ENCODE measurements at places on chromosomes 16 and 17.

- peak; percentile 6 for DNase-seq
Measured at GRCh38 chr17:32813021-32813420, 63.9 kb downstream of the MYO1D start.

GRCh38 chr17:74442670-74443515 lies 11.0 kb downstream of the GPRC5C start:
- DNase-seq = no peak

DNA sequence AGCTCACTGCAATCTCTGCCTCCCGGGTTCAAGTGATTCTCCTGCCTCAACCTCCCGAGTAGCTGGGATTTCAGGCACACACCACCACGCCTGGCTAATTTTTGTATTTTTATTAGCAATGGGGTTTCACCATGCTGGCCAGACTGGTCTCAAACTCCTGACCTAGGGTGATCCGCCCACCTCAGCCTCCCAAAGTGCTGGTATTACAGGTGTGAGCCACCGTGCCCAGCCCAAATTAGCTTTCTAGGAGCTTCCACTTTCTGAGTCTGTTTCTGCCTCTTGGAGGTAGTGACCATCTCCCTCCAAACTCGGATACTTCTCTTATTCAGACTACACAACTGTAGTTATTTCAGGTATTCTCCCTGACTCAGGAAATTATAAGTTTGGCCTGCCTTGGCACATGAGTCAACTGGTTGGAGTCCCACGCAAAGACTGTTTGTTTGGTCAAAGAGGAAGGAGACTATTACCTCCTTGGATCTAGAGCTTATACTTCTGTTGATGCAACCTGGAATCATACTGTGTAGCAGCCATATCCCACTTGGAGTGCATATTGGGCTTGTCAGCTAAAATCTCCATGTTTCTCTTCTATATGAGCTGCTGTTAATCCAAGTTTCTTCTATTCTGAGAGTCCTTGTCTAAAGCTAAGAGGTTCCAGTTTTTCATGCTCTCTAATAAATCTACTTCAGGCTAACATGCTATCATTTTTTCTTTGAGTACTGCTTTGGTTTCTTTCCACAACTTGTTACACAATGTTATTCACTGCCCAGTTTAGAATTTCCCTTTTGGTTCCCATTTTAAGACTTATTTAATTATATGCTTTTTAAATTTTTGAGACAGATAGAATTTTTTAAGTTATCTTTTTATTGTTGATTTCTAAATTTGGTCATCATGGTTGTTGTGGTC lies 7.5 kb downstream of the IL4R start:
- DNase-seq = no peak

- DNase-seq = no peak
Measured at GRCh38 chr17:73393962-73394361, 82.2 kb upstream of the CDC42EP4 start.

- no peak for DNase-seq
Measured at GRCh38 chr16:50900391-50900942, 158.6 kb downstream of the CYLD start.

- DNase-seq = peak; percentile 14
Measured at GRCh38 chr17:48335858-48336500, 94.0 kb downstream of the SKAP1 start.

- DNase-seq = no peak
Measured at GRCh38 chr17:10125531-10126275, 72.7 kb downstream of the GAS7 start.

- DNase-seq = no peak
Measured at GRCh38 chr16:67260426-67261063, 11.8 kb downstream of the SLC9A5 start.

- no peak for DNase-seq
Measured at GRCh38 chr16:50626868-50627267, 54.2 kb downstream of the SNX20 start.

GRCh38 chr16:53510704-53511070 lies 7.7 kb upstream of the AKTIP start:
- DNase-seq = no peak

- DNase-seq = no peak
Measured at GRCh38 chr17:18321309-18321708, 6.2 kb downstream of the SMCR8 start.

GRCh38 chr16:19872179-19872863 lies 12.3 kb downstream of the GPRC5B start:
- DNase-seq = no peak

DNA sequence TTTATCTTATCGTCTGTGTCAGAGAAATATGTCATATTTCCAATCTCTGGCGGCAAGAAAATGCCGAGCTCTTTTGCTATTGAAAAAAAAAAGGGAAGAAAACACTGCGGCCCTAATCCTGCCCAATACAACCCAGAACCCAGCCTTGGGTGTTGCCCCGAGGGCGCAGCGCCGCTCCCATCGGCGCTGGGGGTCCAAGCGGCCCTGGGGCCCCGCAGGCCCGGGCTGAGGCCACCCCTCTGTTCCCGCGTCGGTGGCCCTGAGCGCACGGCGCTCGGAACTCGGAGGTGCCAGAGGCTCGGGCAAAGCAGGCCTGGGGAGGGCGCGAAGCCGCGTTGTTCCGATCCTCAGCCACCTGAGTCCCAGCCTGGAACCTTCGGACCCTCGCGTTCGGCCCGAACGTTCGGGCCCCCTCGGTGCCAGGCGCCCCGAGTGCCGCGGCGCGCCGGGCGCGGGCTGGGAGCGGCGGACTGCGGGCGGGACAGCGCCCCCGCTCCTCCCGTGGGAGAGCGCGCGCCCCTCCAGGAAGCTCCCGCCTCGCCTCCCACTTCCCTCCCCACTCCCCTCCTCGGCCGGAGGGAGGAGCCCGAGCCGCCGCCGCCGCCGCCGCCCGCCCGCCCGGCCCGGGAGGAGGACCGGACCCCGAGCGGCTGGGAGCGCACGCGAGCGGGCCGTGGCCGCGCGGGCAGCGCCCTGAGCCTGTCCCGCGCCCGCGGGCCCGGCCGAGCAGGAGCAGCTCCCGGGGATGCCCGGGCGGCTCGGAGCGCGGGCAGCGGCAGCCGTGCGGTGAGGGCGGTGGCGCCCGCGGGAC lies at the start of gene CPNE2:
CPNE2 (plus strand) TSS at position 609 of the 811 bp plus-strand sequence. CDS start 18,160 bp downstream, outside the sequence.
- no peak for DNase-seq

- DNase-seq = no peak
Measured at GRCh38 chr16:89364606-89365005, 125.8 kb downstream of the ANKRD11 start.

- peak; percentile 13 for DNase-seq
Measured at GRCh38 chr16:8572919-8573724, 17.2 kb downstream of the TMEM114 start.

GRCh38 chr17:49483599-49484509 lies 11.2 kb upstream of the NGFR start:
- no peak for DNase-seq

DNA sequence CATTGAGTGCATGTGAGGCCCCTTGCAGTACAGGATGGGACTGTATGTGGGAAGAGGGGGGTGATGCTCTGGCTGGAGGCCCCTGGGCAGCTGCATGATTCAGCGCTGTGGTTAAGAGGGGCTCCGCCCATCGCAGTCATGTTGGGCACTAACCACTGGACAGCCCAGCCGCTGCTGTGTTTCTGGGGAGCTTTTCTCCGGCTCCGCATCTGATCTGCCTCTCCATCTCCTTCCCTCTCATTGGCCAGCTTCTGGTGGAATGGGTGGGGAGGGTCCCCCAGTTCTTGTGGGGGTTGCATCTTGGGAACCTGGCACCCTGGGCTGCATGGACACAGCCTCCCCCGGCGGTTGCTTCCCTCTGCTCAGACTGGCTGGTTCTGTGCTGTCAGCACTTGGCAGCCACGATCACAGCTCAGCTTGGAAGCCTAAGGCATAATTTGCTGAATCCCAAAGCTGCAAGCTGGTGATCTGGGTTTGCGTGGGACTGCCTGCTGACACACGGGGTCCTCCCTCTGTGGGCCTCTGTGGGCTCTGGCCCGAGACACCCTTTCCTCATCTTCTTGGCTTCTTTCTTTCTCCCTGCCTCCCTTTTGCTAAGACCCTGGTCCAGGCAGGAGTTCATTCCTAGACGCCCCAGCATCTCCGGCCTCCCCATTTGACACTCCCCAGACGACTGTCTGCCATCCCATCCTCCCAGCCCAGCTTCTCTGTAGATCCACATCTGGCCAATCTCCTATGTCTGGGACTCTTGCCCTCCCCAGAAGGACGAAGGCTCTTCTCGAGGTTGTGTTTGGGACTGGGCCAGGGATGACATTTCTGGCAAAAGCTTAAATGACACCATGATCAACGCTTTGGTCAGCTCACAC lies 168.3 kb downstream of the SEC14L1 start:
- DNase-seq = no peak

GRCh38 chr17:65029605-65030336 lies 26.8 kb downstream of the GNA13 start:
- no peak for DNase-seq
